ENCODE measurements at places on chromosomes 13 and 19.
A peak's percentile ranks its signal among the peaks of the same experiment; 100 is the strongest.

- DNase-seq = no peak
Observed at GRCh38 chr13:110648146-110648819, 32.9 kb downstream of the NAXD start.

- DNase-seq = no peak
Observed at GRCh38 chr13:20451397-20451796, 74.3 kb downstream of the CRYL1 start.

DNA sequence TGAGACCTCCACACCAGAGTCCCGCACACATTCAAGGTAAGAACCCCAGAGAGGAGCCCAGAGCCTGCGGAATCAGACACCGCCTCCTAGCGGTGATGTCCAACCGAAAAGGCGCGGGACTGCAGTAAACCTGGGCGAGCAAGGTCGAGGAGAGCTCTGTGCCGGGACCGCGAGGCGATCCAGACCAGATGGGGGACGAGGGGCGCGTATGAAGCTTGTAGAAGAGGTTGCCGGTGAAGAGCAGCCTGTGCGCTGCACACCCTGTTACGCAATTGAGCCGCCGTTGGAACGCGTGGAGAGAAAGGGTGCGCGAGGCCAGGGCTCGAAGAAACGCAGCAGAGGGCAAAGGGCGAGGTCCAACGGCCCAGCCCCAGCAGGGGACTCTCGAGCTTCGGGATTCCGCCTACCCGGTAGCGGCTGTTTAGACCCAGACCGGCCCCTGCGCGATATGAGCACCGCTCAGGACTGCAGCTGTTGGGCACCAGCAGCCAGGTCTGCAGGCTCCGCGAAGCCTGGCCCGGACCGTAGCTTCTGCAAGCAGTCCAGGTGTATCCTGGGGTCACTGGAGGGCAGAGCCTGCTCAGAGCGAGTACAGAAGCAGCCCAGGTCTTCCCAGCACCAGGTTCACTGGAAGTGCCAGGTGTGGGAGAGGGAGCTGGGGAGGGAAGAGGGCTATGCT lies 65.9 kb upstream of the ZNF599 start:
- DNase-seq = no peak

- DNase-seq = no peak
Observed at GRCh38 chr13:48655291-48655690, 1.6 kb downstream of the CYSLTR2 start.

- no peak for DNase-seq
Observed at GRCh38 chr19:15072930-15073647, 8.9 kb upstream of the OR1I1 start.

GRCh38 chr13:109118521-109118920 lies 489.1 kb downstream of the MYO16 start:
- DNase-seq = no peak

DNA sequence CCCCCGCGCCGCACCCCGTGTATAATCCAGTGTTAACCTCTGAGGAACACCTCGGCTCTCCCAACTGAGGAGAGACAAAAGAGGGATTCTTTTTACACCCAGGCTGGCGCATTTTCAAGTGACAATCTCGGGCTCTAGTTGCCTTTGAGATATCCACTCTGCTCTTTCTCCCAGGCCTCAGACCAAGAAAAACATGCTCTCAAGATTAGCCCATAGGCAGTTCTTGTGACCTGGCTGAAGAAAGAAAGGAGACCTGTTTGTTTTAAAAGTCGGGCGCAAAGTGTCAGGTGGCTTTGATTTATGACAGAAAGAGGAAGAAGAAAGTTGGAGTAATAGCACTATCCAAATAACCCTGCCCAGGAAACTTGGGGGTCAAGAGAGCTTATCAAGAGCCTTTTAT lies 27.3 kb downstream of the SHISA2 start:
- DNase-seq = no peak

DNA sequence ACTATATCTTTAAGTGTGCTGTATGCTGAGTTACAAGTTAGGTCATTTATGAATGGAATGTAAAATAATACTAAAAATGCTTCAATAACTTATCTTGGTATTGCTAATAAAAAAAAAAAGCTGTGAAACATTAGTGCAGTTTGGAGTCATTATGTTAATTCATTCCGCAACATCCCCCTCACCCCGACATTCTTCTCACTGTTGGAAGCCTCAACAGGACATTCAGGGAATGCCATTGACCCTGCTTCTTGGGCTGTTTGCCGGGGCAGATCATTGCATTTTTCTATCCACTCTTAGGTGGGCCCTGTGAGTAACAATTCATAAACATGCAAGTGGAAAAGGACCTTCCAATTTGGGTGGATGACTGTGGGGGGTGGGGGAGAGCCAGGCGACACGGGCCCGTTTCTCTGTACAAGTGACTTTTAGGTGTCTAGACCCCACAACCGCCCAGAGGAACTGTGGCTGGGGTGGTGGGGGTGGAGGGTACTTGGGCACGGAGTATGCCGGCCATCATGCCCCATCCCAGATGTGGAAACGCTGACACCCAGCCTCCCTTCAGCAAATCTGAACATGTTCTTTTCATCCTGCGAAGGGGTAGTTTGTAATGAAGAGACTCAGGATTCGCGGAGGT lies 185.9 kb downstream of the ZNF536 start:
- DNase-seq = no peak

DNA sequence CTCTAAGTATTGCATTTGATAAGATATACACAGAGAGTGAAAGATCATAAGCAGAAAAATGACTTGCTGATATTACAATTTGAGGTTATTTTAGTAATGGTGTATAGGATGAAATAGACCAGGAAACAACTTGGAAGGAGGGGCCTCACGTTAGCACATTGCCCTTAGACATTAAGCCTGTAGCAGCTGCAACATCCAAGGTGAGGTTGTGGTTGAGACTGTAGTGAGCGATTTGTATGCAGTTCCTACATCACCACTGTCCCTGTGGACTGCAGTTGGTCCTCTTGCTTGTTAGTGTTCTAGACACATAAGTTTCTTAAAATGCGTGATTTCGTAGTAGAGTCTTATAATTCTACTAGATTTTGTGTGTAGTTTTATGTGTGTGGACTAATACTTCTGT lies 311.3 kb downstream of the ATP8A2 start:
- DNase-seq = no peak

DNA sequence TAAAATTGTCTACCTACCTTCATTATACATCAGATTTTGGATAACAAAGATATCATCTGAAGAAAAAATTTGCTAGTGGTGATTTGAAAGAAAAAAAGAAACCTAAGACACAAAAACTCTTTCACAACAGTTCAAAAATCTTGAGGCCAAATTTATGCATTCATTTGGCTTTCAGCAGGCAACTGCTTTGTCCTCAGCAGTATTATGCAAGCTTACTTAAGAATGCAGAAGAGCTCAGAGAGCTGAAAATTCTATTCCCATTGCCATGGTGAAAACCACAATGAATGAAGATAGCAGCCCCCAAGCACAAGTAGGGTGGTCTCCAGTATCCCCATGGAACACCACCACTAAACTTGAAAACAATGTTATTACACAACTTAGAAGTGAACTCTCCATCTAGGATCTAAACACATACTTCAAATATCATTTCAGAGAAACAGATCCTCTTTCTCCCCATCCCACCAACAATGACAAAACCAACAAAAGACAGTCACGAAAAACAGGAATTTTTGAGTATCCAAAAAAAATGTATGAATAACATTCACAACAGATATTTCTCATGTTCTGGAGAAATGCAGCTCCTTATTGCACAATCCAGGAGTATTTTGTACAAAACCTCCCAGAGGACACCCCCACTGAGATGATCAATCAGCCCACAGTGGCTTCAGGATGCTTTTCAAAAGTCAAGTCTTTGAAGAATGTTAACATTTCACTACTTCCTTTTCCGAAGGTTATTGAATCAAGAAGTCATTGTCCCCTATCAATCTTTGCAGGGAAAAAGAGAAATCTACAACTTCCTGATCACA lies 192.7 kb downstream of the LHFPL6 start:
- DNase-seq = peak; percentile 23

GRCh38 chr19:54937926-54938325 lies 9.4 kb downstream of the NLRP7 start:
- no peak for DNase-seq

- DNase-seq = no peak
Observed at GRCh38 chr13:113115363-113116205, 7.0 kb upstream of the F10 start.

DNA sequence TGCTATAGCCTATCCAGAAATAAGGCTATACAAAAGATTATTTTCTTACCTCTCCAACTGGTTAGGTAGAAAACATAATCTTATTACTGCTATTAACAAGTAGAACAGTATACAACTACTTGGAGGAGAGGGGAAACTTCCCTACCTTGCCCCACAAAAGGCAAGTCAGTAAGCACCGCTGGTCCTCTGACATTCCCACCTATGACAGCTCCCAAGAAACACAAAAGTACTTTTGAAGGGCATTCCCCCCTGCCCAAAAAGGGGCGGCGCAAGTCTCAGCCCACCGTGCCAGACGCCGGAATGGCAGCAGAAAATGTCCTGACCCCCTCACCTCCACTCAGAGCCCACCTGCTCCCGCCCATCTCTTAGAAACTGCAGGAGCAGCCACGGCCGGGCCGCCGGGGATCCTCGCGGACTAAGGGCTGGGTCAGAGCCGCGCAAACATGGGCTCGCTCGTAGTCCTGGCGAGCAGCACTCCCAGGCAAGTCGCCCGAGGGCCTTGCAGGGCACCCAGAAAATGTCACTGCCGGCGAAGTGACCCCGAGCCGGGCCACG lies 437 bp downstream of the SUCLA2 start:
- DNase-seq = peak; percentile 7

- no peak for DNase-seq
Observed at GRCh38 chr13:36998624-36999041, 507 bp downstream of the ALG5 start.

- DNase-seq = no peak
Observed at GRCh38 chr13:35723053-35723461, 246.6 kb upstream of the MAB21L1 start.

DNA sequence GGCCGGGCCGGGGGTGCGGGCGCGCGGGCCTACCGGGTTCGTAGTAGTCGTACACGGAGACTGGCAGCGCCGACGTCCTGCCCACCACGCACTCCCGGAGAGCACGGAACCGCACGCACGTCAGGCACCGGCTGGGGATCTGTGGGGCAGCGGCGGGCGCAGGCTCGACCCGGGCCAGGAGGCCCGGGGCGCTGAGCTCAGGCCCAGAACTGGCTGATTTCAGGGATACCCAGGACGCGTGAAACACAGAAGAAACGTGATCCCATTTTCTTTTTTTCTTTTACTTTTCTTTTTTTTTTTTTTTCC lies 9.0 kb downstream of the F2RL3 start:
- DNase-seq = no peak

DNA sequence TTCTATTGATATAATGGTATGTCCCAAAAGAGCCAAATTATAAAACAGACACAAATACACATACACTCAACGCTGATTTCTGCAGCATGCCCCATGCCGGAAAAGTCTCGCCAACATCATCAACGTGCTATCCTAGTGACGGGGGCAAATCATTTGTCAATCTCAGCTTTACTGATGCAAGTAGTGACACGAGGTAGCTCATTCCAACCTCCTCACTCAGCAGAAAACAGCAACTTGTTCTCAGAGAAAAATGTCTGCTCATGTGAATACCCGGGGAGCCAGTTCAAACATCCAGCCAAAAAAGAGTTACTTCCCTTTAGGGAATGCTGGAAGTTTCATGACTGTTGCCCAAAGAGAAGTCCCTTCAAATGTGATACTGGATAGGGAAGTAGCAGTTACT lies 46.3 kb downstream of the SOX21 start:
- no peak for DNase-seq

- peak; percentile 3 for DNase-seq
Observed at GRCh38 chr13:98672947-98673613, 79.4 kb downstream of the SLC15A1 start.

- no peak for DNase-seq
Observed at GRCh38 chr13:106246666-106247188, 288.7 kb downstream of the EFNB2 start.

DNA sequence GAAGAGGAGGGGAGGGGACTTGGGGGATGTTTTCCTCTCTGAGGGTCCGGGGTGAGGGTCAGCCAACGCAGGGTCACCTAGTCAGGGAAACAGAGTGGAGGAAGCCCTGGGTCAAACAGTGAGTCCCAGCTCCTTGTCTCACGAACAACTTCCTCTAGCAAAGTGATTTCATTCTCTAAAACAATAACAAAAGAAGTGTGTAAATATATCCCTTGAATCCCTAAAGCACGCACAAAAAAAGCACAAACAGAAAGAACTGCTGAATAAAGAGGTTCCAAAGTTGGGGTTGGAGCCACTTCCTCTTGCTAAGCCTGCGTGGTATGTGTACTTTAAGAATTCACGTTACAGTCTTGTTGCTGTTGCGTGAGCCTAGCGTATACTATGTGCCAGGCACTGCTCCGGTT lies 1.5 kb upstream of the C5AR2 start:
- DNase-seq = peak; percentile 67

DNA sequence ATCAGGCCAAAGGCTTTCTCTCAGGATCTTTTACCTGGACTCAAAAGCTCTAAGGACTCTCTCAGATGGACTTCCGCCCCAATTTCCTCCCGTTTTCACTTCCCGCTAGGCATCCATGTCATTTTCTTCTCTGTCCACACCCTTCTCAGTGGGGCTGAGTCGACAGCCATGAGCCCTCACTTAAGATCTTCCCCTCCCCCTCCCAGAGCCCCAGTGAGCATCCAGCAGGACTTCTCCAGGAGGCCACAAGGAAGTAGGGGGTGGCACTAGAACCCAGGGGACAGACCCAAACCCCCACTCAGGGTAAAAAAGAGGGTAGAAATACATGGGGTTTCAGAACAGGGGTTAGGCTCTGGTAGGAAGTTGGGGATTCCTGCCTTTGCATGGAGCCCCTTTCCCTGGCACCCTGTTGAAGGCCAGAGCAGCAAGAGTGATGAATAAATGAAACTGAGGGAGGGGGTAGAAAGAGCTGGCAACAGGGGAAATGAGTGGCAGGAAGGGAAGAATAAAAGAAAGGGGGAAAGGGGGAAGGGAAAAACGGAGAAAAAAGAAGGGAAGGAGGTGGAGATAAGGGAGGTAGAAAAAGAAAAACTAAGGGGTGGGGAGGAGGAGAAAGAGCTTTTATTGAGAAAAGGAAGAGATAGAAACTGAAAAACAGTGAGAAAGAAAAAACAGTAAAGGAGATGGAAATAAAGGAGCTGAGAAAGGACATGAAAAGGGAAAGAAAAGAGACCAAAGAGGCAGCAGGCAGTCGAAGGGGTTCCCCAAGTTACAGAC lies 42.3 kb downstream of the DEDD2 start:
- DNase-seq = no peak

- DNase-seq = no peak
Observed at GRCh38 chr13:51266642-51267041, 44.4 kb downstream of the FAM124A start.

DNA sequence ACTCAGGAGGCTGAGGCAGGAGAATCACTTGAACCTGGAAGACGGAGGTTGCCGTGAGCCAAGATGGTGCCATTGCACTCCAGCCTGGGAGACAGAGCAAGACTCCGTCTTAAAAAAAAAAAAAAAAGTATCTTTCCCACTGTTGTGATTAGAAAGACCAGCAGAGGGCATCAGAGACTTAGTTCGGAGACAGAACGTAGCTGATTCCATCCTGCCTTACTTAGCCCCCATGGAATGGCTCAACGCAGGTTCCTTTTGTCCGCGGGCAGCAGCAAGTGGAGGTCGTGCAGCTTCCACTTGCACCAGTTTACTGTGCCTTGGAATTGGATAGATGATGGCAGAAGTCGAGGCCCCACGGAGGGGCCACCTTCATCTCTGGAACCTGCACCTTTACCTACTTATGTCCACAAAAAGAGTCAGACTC lies 8.1 kb downstream of the TIMM29 start:
- peak; percentile 50 for DNase-seq
